ENCODE measurements at places on chromosomes 7 and 10.

- no peak for DNase-seq
Observed at GRCh38 chr10:16854623-16855022, 37.4 kb upstream of the RSU1 start.

DNA sequence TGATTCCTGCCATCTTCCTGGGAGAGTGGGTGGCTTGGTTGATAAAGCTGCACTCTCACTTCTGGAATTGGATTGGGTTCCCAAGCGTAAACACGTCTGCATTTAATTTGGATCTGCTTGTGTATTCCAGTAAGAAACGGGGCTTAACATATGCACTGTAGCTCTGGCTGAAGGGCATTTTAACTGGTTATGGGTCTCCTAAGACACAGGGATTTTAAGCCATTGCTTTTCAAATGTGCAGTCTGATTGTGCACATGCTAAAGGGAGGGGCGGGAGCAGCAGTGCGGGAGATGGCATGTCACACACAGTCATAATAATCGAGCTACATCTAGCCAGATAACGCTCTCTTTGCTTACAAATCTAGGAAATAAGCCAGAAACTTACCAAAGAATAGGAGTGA is 247.3 kb upstream of the LYZL1 start:
- no peak for DNase-seq

- no peak for DNase-seq
Observed at GRCh38 chr7:133950855-133951254, 176.3 kb upstream of the LRGUK start.

DNA sequence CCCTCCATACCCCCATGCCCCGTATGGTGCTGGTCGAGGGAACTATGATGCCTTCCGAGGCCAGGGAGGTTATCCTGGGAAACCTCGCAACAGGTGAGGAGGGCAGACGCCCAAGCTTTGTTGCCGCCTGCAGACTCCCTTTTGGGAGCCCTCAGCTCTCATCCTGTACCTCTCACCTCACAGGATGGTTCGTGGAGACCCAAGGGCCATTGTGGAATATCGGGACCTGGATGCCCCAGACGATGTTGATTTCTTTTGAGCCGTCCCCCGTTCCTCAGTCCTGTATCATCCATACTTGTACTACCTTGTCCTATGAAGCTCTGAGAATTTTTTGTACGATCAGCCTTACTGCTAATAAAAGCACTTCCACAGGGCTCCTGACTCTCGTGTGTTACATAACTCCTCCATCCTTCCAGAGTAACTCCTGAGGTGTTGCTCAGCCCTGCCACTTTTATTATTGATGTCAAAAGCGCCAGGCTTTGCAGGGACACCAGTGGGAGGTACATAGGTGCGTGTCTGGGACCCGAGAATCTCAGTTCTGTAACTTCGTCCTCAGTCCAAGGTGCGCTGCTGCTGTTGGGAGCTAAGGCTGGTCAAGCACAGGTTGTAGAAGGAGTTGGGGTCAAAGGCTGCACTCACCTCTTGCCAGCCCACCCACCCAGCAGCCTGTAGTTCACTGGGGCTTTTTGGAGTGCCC is 1.1 kb downstream of the UFSP1 start:
- DNase-seq, result no peak

DNA sequence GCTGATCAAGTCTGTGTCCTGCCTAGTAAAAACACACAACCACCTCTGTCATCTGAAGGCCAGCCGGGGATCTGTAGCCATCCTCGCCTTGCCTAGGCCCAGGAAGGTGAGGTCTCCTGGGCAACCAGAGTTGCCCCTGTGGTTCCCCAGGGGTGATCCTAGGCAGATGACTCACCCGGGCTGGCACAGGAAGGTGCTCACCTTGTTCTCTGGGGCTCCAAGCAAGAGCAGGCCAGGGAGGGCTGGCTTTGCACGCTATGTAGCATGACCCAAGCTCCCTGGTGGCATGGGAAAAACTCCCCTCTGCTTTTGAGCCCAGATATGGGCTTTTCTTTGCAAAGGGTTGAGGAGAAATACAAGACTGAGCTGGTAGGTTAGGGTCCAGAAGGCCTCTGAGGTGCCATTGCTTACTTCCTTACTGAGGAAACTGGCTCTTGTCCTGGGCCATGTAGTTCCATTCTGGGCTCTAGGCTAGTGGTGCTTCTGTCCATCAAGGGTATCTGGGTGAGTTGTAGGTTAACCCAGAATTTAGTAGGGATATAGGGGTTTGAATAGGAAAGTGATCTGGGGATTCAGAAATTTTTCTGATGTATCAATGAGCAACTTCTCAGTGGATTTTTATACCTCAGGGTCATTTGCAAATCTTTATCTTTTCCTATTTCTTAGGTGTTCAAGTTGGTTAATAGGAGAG is 112.0 kb downstream of the NT5C2 start:
- no peak for DNase-seq

- DNase-seq, result no peak
Observed at GRCh38 chr10:8852546-8852945, 798.1 kb downstream of the GATA3 start.

DNA sequence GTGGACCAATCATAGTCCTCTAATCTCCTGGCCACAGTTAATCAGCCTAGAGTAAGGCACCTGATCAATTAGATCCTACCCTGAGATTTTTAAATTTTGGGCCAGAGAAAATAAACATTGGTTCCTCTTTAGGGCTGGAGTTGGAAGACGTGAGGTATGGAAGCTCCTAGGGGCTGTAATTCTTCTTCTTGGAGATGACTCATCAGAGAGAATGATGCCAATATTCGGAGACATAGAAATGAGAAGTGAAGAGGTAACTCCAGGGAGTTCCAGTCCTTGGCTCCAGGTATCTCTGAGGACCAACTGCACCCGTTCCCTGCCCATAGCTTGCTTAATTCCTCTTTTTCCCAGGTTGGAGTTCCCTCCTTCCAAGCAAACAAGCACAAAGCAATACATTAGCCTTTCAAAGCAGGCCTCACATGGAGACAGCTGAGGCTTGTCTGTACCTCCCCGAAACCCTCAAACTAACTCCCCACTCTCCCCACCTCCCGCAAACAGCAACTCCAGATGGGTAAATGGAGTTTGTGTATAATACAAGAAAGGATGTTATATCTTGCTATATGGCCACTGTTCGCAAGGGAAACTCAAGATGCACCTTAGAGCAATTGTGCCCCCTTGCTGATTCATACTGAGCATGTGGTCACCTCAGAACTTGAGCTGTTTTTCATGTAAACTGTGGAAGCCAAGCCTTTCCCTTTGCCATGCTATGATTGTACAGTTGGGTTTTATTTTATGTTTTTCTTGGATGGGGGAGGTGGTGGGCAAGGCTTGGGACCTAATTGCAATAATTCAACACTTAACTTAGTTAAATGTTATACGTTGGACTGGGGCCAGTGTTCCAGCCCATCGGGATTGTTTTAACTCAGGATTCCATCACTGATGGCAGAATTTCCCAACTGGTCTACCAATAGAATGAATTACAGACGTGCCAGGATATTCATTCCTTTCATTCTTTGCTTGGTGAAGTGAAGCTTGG is 29.3 kb downstream of the PIK3AP1 start:
- DNase-seq, result no peak

DNA sequence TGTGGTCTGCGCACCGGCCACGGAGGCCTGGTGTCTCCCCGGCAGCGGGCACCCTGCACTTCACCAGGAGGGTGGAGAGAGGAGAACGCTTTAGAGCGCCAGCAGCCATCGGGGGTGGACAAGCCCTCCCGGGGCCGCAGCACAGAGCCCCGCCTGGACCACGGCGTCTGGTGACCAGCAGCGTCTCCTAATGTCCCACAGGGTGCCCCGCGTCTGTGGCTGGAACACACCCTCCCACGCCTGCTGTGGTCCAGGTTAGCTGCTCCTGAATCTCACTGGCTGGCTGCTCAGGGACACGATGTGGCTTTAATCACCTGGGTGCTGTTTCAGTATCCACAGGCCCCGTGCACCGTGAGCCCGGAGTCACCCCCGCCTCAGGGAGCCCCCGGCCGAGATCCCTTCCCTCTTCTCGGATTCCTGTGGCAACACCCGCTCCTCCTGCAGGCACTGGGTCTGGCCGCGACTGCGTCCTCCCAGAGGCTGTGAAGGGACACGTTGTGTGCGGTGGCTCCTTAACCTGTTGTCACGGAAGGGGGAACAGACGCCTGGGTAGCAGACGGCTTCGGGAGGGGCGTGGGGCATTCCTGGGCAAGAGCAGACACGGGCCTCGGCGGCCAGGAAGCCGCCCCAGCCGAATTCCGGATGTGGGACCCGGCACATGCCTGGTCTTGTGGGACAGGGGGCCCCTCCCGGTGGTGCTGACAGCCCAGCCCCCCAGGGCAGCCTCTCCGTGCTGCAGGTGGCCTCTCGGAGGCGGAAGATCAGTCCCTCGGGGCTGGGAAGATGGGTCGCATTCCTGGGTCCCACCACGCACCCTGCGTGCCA is 78.9 kb downstream of the FOXL3 start:
- DNase-seq, result no peak

DNA sequence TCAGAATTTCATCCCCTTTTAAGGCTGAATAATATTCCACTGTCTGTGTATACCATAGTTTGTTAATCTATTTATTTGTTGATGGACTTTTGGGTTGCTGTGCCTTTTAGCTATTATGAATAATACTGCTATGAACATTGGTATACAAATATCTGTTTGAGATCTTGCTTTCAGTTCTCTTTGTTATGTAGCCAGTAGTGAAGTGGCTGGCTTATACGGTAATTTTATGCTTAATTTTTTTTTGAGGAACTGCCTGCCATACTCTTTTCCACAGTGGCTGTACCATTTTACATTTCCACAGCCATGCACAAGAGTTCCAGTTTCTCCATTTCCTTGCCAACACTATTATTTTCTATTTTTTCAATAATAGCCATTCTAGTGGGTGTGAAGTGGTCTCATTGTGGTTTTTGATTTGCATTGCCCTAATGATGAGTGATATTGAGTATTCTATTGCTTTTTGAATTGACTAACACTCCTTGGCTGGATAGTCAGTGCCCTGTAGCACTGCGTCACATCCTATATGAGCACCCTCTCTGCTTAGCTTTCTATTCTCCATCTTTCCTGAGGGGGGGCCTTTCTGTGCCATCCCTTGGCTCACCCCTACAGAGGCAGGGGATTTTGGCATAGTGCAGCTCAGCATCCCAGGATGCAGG is 29.4 kb upstream of the RAPGEF5 start:
- no peak for DNase-seq

GRCh38 chr7:139088268-139088667 is 21.3 kb downstream of the ZC3HAV1 start:
- DNase-seq, result no peak

- no peak for DNase-seq
Observed at GRCh38 chr10:58157076-58157766, 110.5 kb downstream of the IPMK start.

DNA sequence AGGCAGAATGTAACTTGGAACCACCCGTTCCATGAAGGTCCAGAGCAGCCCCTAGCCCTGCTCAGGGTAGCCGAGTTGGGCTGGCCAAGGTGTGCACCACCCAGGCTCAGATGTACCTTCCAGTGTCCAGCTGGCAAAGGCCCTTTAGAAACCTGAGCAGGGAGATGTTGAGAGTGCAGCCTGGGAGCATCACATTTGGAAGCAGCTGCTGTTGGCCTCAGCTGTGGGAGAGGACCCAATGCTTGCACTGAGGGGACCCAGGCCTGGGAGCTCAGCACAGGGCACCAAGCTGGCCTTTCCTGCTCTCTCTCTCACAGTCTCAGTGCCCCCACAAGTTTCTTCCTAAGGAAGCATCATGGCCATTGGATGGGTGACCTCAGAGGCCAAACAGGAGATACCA is 33.5 kb downstream of the ANXA8 start:
- DNase-seq, result no peak

DNA sequence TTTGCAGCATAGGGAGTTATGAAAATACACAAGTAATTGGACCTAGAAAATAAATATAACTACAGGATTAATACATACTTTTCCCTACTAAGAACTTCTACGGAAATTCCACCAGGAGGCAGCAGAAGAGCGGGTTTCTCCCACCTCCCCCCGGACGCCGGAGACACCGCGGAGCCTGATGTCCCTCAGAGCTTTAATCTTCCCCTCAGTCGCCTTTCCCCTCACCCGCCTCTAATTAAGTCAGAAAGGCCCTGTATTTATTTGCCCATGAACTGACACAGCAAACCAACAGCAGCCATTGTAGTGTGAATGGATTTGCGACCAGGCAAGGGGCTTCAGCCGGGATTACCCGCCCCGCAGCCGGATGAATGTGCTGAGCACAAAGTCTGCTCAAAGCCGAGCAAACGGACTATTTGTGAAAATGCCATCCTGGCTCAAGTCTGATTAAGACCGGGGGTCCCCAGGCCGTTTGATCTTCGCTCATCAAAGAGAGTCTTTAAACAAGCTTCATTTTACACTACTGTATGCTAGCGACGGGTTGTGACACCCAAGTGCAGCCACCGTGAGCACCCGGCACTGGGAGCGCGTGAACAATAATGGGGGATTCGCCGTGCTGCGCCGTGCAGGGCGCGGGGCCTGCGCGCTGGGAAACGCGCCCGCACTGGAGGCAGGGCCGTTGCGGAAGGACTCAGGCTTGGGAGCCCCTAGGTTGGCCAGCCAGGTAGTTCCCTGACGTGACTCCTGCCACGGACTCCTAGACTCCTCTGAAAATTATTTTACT is 5.6 kb upstream of the DKK1 start:
- no peak for DNase-seq

DNA sequence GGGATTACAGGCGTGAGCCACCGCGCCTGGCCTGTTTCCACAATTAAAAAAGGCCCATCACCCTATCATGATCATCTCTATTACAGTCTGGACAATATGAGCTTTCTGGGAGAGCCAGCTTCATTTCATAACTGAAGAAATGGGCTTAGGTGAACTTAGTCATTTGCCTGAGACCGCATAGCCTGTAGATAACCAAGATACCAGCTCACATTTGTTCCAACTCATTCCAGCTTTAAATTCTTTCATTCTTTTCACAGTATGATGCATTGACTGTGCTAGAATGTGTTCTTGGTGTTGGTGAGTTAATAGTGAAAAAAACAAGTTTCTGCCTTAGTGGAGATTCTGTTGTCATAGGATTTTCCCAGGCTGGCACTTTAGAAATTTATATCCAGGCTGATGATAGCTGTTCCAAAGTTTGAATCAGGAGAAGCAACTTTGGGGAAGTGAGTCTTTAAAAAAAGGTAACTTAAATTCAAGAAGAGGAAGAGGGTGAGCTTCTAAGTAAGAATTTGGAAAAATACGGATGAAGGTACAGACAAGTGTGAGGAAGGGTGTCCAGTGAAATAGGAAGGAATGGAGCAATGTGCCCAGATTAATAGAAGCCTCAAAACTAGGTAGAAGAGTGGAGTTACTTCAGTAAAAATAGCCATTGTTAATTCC is 2.1 kb upstream of the H2AZ2 start:
- no peak for DNase-seq

- DNase-seq, result no peak
Observed at GRCh38 chr10:21705828-21706176, 171.8 kb downstream of the MLLT10 start.

Data from activated T-cell treated with anti-CD3 and anti-CD28 coated beads for 4 hours (primary cell).